ENCODE measurements at places on chromosomes 6 and 20. TPM values are rescaled to one million over a fixed set of nuclear protein-coding genes. Genes with fewer than 3 reads are reported as not detected.

EYA4 gene
- 17.7 TPM for total RNA-seq

DNA sequence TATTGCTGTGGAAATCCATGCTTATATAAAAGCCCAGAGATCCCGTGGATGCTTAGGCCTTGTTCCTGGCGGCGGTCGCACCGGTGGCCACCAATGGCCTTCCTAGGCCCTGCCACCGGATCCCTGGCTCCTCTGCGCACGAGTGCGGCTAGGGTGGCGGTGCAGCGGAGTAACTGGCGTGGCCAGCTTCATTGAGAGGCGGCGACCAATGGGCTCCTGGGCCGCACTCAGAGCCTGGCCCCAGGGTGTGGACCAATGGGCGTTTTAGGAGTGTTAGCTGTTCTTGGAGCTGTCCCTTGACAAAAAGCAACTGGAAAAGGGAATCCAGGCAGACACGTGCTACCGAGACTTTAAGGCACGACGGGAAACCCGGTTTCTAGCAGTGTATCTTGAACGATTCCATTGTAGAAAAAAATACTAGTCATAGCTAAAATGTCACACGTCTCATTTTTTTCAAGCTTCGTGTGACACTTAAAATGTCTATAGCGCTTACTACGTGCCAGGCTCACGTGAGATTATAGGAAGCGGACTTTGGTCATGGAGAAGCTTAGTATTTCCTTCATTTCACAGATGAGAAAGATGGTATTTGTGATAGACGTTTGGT lies 1.7 kb downstream of the AMD1 start:
- DNase-seq: peak; percentile 94

ANKRD66 gene
- total RNA-seq: not detected

DNA sequence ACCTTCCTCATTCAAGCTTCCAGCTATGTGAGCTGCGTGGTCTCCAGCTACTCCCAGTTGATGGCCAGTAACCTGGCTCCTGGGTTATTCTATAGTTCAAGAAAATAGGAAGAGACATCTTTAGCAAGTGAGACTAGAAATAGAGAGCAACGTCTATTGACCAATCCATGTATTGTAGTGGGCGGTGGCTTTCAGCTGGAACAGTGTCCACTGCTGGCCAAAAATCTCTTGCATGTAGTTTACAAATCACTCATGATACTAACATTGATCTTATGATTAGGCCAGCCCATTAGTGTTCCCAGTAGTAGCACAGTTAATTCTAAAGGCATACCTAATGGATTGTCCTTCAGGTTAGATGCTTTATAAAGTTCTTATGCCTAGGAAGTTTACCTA lies 58.9 kb upstream of the SCP2D1 start:
- DNase-seq: no peak

DNA sequence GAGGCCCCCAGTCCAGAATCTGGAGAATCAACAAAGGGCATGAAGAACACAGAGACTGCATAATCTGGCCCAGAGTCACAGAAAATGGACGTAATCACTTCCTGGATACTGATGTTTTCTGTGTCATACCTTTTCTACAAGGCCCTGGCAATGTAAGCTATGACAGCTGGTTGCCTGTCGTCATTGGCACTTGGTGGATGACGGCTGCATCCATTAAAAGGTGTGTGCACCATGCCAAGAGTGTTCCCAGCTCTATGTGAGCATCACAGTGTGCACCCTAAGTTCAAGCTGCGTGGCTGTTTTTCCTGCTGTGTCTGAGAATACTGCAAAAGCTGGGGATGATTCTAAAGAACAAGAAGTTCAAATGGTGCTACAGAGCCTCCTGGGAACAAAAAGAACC lies 275.2 kb upstream of the CNR1 start:
- no peak for DNase-seq

GRCh38 chr6:141541581-141542324 lies 591.0 kb upstream of the GJE1 start:
- DNase-seq: no peak

- DNase-seq: peak; percentile 73
These were observed 611 bp downstream of the EPB41L2 start for GRCh38 chr6:131062241-131063027.

GJA10 gene
- not detected for total RNA-seq

DNA sequence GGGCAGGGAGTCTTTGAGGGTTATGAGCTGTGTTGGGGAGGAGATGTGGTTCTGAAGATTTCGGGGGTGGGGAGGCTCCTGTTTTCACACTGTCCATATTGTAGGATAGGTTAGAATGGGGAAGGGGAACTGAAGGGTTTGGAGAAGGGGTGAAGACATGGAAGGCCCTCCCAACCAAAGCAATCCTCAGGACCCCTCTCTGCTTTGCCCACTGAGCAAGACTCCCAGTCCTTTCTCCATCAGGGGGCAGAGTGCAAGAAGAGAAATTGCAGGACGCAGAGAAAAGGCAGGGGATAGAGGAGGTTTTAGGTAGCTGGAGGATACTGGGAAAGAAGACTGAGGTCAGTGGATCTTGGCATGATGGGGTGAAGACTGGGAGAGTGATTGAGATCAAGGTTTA lies 3.9 kb downstream of the SYNGAP1 start:
- no peak for DNase-seq

GRCh38 chr6:90610751-90611542 lies 24.1 kb upstream of the MAP3K7 start:
- peak; percentile 80 for DNase-seq

DNA sequence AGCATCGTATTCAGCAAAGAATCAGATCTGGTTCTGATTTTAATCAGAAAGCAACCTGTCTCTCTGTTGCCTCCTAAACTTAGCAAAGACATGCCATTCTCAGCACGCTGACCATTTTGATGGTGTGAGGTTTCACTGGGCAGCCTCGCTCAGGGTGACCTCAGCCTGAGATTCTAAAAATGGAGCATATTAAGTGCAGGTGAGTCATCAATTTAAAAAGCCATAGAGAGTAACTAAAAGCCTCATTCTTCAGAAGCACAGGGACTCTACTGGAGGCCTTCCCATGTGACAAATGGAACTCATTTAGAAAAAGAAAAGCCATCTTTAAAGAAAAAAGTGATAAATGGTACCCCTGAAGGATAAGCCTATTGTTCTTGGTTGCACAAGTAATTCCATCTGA lies 91.3 kb downstream of the FILIP1 start:
- peak; percentile 22 for DNase-seq

DNA sequence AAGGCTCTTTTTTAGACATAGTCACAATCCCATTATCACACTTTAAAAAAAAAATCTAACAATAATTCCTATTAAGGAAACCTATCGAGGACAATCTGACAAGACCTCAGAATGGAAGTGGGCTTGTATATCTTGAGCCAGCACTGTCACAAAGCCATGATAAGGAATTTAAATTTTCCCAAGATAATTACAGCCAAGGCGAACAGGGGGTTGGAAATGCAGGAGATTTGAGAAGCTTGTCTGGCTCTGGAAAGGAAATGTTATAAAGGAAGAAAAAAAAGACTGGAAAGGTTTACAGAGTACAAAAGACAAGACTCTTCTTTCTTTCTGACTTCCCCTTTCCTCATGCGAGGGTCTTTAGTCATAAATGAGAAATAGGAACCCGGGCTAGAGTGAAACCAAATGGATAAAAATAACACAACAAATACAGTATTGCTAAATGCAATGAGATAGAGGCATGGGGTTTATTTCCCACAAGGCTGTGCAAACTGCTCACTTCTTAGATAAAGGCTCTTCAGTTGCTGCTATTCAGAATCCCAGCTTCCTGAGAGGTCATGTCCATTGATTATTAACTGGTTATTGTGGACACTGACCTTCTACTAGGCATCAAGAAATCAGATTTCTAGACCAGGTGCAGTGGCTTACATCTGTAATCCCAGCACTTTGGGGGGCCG lies 13.4 kb upstream of the GHRH start:
- no peak for DNase-seq

RCAN2 gene
- 117 TPM for total RNA-seq

TUBB gene
- 229 TPM for total RNA-seq
